Suprapubic skin (tissue), 4 donors: ENCODE measurements at places on chromosomes 7 and 10.

DNA sequence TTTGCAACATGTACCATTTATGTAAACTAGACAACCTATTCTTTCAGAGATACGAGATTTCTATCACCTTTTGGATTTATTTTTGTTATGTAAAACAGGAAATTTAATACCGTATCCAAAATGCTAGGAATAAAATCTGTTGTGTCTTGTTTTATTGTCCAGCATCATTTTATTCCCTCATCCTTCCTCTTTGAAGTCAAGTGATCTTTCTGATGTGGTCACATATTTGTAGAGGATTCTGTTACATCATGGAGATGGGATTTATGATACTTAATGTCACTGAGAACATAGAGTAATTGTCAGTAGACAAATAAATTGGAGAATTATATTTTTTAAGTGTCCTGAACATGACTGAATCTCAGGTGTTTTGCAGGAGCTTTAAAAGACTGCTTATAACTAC is 64.7 kb downstream of the ZNF277 start:
- DNase-seq = no peak

DNA sequence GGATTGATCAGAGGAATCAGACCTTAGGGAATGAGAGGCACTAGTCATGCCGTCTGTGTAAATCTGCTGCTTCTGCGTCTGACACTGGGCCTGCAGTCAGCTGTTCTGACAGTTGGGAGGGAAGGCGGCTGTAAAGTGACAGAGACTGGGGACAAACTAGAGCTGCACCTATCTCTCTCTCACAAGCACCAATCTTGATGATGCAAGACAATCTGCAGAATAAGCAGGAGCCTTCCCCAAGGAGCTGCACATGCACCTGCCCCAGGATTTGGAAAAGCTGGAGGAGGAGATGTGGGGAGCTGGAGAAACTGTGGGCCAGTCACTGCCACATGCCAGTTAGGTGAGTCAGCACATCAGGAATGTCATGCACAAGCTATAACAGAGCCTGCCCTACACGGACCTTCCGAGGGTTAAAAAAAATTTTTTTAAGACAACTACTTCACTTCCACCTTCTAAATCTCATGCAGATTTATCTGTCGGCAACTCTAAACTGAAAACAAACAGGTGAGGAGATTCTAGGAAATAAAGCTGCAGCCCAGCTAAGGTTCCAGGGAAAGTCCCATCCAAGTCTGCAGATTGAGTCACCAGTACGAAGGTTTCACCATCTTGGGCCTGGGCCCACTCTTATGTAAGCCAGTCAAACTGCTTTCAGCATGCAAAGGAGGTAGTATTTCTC is 39.2 kb downstream of the ENO4 start:
- DNase-seq = peak; percentile 73

GRCh38 chr10:50392966-50393718 is 141.8 kb upstream of the ASAH2 start:
- DNase-seq = no peak

DNA sequence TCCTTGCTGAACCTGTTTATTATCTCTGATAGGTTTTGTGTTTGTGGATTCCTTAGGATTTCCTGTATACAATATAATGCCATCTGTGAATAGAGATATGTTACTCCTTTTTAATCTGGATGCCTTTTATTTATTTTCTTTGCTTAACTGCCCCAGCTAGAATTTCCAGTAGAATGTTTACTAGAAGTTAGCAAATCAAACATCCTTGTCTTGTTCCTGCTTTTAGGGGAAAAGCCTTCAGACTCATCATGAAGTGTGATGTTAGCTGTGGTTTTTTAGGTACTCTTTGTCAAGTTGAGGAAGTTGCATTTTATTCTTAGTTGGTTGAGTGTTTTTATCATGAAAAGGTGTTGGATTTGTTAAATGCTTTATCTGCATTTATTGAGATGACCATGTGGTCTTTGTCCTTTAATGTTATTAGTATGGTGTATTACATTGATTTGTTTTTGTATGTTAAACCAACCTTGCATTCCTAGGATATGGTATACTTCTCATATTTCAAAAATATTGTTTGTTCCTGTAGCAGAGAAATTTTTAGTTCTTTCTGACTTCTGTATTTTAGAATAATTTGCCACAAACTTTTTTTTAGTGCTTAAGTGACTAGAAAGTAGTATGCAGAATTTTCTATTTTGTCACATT is 24.3 kb downstream of the PPP2R2D start:
- no peak for DNase-seq

- no peak for DNase-seq
Observed at GRCh38 chr7:17558135-17558534, 259.7 kb downstream of the AHR start.

DNA sequence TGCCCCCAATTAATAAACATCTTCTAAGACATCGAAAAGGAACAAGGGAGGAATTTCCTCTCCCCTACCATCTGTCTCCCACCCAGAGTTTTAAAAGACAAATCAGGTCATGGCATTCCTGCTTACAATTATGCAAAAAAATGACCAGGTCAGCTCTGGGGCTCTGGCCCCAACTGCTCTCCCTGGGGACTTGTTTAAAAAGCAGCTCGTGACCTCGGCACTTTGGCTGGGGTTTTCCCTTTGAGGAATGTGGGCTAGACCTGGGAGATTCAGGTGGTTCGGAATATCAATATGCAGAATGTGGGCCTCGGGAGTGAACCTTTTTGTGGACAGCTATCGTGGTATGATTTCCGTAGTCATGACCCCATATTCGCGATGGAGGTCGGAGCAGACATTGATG is 648 bp upstream of the RADIL start:
- no peak for DNase-seq

DNA sequence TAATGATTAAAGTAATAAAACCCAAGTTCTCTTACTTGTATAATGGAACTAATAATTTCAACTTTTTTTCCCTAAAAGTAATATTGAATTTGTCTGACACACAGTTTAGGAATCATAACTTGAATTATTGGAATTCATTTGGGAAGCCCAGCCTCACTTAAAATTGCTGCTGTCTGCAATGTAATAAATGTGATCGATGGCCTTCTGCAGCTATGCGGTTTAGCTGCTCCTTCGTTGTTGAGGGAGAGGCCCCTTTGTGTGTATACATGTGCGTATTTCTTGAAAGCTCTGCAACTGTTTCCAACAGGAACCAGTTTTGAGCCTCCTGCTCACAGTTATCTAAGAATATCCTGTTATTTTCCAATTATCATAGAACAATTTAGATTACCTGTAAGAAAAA is 152.5 kb downstream of the AKR1D1 start:
- DNase-seq = no peak

DNA sequence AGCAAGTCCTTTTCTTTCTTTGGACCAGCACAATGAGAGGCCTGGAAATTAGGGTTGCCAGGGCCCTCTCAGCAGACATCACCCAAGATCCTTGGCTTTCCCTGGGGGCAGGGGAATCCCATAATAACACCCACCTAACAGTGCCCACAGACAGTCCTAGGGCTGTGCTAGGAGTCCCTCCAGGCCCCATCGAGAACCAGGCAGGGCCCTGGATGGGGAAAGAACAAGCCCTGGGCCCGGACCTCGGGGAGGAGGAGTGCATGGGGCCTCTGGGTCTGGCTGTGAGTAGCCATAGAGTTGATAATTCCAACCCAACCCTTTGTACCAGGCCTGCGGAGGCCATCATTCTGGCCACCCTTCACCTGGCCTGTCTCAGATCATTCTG is 201.2 kb upstream of the ZMIZ1 start:
- no peak for DNase-seq

GRCh38 chr7:116258734-116259133 is 48.4 kb downstream of the TES start:
- no peak for DNase-seq

DNA sequence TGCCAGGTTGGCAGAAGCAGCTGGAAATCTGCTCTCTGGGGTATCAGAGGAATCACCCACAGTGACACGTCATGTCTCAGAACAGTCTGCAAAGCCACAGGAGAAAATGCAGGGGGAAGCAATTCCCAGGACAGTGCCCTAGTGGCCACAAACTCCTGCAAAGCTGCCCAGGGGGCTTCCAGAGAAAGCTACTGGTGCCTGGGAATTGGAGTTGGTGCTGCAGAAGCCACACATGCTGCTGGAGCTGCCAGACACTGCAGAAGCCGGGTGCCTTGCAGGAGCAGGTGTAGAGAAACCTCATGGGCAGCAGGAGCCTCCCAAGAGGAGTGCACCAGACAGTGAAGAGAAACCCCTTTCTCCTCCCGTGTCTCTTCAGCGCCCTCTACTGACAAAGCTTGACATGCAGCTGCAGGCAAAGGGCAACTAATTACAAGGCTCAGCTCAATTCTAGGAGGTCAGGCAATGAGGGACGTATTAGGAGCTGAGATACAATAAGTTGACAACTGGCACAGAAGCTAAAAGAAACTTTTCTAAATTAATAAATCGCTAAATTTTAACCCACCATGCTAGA is 30.2 kb upstream of the NUB1 start:
- no peak for DNase-seq

GRCh38 chr7:27868131-27868550 is 128.2 kb downstream of the TAX1BP1 start:
- no peak for DNase-seq

DNA sequence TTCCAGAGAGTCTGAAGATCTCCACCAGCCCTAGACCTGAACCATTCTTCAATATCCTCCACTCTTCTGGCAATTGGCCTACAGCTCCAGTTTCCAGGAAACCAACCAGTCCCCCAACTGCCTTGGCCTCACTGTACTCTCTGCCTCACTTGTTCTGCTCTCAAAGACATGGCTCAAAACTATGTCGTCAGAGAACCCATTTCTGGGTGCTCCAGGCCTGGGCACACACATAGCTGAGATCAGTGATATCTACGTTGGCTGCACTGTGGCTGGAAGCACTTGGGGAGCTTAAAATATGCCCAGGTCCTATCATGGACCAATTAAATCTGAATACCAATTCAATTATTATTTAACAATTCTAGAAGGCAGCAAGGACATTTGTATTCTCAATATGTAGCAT is 93.1 kb downstream of the COBL start:
- no peak for DNase-seq

DNA sequence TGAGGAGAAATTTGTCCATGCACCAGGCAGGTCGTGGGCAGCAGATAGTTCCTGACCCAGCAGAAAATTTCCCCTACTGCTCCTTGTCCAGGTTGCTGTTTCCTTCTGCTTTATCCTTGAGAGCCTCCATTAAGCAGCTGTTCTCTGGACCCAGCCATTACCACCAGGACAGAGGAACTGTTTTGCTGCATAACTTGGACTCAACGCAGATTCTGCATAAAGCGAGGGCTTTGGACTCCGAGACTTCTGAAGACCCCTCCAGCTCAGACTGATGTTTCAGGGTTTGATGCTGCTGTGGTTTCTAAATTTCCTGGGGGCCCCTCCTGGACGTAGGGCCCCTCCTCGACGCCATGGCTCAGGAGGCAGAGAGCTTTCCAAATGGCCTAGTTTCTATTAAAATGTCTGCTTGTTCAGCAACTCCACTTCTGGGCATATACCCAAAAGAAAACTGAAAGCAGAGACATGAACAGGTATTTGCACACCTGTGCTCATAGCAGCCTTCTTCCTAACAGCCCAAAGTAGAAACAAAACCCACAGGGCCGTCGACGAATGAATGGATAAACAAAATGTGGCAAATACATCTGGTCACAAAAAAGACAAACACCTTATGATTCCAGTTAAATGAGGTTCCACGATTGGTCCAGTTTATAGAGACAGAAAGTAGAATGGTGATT is 28.3 kb upstream of the LMTK2 start:
- peak; percentile 32 for DNase-seq

GRCh38 chr7:28311670-28312069 is 100.6 kb upstream of the CREB5 start:
- DNase-seq = no peak

DNA sequence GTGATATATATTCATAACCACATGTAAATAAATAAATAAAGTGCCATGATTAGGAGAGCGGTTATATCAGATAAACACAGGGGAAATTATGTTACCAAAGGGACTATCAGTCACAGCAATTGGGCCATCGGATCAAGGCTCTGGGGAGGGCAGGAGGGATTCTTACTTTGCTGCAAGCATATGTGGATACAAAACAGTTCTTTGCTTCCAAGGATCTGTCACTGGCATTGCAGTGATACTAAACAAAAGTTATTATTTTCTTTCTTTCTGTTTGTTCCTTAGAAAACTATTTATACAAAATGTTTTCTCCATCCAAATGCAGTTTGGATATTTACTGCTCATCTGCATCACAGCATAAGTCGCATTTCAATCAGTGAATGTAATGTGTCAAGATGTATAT is 188.4 kb upstream of the MGMT start:
- no peak for DNase-seq

DNA sequence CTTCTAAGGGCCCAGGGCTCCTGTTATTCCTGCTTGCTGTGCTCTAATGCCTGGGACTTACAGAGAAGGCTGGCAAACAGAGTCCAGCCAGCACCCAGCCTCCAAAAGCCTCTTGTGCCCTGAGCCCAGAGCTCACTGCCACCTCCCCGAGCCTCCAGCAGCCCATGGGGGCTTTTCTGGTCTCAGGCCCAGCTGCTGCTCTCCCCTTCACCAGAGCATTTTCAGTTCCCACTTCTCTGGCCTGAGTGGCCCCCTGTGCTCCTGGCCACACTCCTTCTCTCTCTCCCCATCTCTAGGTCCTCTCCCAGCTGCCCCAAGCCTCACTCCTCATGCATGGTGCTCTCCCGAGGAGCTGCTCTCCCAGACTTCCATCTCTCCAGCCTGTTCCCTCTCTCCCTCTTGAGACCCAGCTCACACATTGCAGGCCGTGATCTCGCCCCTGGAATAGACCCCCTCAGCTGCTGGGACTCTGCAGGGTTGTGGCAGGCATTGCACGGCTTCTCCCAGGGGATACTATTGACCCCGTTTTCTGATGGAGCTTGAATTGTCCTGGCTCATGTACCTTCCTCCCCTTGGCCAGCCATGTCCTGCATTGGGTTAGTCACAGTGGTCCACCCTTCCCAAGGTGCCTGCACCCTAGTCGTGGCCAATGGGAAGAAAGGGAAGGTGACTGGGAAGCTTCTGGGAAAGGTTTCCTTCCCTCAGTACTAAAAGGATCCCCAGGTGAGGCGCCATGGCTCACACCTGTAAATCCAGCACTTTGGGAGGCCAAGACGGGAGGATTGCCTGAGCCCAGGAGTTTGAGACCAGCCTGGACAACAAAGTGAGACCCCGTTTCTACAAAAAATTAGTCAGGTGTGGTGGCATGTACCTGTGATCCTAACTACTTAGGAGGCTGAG is 9.0 kb upstream of the RASSF4 start:
- DNase-seq = peak; percentile 27

GRCh38 chr7:16268821-16269768 is 152.2 kb downstream of the CRPPA start:
- DNase-seq = no peak

GRCh38 chr7:90412458-90413184 is 9.4 kb downstream of the CLDN12 start:
- DNase-seq = no peak

DNA sequence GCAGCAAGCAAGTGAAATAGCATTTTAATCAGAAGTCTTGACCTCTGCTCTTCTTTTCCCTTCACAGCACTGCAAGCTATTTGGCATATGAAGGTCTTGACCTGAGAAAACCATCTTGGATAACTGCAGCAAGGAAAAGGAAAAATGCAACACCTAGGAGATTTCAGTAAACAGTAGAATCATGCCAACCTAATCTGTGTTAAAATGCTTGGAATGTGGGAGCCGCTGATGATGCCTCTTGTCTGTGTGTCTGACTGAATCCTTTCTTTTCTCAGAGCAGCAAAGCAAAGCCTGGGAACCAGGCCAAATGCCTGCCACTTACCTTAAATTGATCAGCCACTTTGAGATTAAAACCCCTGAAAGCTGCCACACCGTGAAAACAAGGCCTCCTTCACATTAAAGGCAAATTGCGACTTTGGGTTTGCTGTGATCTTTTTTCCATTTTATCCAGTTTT is 80.4 kb upstream of the CDK6 start:
- DNase-seq = no peak

GRCh38 chr7:92343714-92344113 is 97.9 kb downstream of the ANKIB1 start:
- DNase-seq = no peak

GRCh38 chr7:129213828-129214227 is 11.0 kb upstream of the AHCYL2 start:
- no peak for DNase-seq
